ENCODE measurements at places on chromosomes 1 and 21.

DNA sequence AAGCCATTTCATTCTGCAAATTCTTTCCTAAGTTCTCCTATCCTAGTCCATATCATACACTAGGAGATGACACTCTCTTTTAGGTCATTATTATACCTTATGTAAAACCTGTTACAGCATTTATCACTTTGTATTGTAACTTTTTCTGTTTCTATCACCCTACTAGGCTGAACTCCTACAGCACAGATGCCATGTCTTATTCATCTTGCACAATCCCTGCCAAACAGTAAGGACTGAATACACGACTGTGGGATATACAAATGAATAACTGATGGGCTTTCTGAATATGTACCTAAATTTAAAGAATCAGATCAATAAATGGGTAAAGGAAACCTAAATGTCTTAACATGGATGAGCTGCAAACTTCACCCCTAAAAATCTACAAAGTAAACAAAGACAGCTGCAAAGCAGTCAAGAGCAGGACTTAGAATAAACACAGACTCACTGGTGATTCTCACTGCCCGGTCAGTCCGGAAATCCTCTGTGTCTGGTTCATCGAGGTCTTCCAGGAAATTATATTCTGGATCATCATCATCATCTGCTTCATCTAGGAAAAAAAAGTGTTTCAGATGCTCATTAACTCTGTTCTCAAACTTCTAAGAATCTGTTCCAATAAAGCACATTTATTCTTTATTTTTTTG lies 62.3 kb downstream of the GON4L start:
- DNase-seq = no peak

DNA sequence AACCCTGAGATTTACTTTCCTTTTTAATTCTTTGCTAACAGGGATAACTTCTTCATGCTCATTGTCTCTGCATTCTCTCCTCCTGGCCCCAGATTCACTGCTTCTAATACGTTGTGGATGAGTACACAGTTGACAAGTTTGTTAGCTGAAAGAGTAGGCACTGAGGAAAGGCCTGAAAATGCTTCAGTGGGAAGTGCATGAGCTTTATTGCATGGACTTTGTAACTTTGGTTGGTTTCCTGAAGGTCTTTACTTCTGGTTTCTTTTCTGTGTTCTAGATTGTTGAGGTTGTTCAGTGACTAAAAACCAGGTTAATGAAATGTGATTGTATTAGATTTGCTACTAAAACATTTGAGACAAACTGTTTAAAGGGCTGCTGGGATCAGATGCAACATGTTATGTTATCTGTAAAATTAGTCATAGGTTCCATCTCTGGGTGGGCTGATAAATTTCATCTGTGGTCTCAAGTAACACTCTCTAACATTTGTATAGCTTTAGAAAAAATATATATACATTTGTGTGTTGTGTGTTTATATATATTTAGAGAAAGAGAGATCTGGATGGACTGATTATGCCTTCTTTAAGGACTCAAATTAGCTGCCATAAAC lies 19.1 kb downstream of the LRIG2 start:
- no peak for DNase-seq

- no peak for DNase-seq
Measured at GRCh38 chr21:41164981-41165655, 2.8 kb upstream of the BACE2 start.

GRCh38 chr1:28456078-28456477 lies 49.8 kb upstream of the RCC1 start:
- DNase-seq = no peak

GRCh38 chr21:36471254-36471723 lies 8.6 kb downstream of the CLDN14 start:
- DNase-seq = no peak

DNA sequence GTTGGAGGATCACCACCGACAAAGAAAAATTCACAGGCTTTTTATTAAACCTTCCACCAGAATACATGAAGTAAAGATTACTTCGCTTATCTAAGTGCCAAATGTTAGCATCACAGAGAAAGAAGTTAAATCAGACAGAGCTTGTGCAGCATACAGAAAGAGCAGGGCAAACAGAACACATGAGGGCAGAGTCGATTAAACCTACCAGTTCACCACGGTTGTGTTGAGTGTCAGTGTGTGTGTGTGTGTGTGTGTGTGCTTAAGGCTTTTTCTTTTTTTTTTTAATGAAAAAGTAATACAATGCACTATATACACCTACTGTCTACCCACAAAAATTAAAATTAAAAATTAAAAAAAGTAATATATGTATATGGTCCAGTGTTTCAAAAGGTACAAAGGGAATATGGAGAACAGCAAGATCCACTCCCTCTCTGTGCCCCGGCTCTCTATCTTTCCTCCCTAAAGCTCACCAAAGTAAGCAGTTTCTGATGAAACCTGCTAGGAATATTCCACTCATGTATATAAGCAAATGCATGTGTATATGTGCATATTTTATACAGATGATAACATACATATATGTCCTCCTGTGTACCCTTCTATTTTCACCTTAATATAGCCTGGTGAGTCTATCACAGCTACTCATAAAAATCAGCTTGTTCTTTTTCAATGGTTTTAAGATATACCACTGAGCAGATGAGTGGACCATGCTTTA lies 17.7 kb downstream of the YIPF1 start:
- no peak for DNase-seq

DNA sequence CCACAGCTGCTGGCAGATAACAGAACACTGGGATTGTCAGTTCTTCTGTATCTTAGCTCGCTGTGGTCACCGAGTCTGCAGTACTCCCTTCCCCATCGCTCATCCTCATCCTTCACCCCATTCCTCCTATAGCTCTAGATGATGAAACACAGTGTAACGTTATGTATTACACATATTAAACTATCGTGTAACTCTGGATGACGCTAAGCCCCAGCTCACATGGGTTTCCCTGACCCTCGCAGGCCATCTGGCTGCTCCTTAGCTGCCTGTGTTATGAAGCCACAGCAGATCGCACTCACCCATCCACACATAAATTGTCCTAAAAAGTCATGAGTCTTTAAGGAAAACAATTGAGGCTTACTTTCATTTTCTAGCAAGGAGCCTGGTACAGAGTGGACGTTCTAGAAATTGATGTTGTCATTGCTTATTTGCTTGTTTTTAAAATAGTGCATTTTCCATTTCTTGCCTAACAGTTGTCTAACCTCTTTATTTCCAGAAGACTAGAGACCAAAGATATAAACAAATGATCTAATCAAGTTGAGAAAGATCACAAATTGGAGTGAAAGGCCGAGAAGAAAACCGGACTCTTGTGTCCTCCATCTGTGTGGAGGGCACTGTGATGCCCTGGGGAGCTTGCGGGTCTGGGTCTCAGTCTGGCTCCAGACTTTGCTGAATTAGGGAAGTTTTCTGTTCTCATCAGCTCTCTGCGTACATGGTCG lies 24.3 kb upstream of the PCP4 start:
- no peak for DNase-seq

GRCh38 chr1:108124023-108124422 lies 76.1 kb downstream of the SLC25A24 start:
- DNase-seq = no peak

- DNase-seq = no peak
Measured at GRCh38 chr1:177328251-177328650, 157.5 kb downstream of the BRINP2 start.

DNA sequence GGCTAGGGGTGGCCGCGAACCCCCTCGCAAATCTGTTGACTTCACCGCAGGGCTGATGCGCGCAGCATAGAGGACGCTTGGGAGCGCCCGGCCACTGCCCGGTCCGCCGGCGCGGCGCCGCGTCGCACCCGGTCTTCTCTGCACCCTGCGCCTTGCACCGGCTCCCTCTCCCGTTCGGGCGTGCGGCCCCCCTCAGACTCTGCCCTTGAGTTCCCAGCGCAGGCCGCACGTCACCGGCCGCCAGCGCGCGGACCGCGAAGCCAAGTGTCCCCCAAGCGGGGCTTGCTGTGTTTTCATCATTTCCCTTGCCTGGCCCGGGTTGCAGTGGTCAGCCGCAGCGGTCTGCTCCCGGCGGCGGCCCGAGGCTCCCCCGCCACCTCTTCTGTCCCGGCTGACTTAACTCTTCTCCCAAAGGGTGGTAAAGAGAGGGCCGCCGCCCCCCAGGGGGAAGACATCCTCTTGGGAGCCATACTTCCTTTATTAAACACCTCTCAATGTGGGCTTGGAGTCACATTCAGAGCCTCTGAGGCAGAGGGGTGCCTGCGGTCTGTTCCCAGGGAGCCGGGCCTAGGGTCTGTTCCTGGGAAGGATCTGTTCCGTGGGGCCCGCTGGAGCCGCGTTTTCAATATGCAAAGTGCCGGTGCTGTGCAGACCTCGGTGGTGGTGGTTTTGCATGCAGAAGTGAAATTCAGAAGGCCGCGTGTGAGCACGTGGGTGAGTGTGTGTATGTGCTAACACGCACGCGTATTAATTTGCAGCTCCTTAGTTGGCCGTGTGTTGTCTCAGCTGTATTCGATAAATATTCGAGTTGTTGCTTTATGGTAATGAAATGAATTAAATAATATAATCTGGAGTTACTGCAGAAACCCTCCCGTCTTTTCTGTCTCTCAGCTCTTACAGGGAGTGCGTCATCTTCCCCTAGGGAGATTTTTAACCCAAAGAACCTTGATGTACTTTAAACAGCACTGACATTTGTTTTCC lies 17.6 kb downstream of the PBX1 start:
- DNase-seq = no peak

DNA sequence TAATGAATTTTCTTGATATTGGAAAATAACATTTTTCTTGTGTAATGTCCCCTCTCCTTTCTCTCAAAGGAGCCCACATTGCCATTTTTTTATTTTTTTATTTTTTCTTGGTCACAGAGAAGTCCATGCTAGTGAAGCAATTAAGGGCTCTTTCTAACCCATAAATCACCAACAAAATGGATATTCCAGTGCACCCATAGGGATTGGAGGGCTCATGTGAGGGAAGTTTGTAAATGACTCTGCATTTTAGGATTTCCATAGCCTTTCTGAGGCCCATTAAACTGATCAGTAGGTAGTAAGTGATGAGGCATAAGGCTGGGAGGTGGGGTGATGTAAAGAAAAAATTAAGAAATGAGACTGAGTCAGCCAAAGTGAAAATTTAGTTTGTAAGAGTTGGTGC lies 55.9 kb upstream of the JAK1 start:
- no peak for DNase-seq

DNA sequence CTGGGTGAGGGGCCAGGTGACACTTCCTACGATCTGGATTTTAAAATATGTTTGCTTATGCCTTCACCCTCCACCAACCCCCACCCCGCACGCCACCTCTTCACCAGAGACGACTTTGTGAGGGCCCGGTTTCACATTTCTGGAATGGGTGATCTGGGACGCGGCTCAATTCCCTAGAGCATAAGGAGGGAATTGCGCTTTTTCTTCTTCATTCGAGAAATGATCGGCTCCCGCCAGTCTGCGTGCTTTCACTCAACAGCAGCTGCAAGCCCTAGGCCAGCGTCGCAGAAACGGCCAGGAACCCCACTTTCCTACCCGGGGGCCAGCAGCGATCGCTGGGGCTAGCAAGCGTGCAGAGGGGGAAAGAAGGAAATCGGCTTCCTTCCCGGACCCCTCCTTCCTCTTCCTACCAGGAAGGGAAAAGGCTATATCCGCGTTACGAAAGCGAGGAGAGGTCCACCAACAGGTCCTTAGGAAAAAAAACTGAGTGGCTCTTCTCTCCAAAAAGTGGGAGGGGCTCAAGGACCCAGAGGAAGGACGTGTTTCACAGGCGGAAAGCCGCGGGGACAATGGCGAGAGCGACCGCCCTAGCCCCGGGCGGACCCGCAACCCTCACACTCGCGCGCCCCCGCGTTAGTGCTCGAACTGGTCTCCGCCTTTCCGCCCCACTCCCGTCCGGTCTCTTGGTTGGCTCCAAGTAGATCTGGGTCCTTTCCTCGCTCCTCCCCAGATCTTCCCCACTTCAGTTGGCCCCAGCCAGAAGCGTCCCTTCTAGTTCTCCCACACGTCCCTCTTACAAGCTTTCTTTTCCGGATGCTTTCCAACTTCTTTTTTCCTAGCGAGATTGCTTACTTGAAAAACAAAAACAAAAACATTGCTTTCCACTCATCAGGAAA lies 1.1 kb upstream of the ADAMTS1 start:
- DNase-seq = no peak
